Heart left ventricle (tissue), 16 donors: ENCODE measurements at places on chromosomes 3 and 15. TPM values are rescaled to one million over a fixed set of nuclear protein-coding genes. Genes with fewer than 3 reads are reported as not detected.

- DNase-seq, result no peak
Measured at GRCh38 chr3:162072656-162073164, 576.1 kb downstream of the OTOL1 start.

DNA sequence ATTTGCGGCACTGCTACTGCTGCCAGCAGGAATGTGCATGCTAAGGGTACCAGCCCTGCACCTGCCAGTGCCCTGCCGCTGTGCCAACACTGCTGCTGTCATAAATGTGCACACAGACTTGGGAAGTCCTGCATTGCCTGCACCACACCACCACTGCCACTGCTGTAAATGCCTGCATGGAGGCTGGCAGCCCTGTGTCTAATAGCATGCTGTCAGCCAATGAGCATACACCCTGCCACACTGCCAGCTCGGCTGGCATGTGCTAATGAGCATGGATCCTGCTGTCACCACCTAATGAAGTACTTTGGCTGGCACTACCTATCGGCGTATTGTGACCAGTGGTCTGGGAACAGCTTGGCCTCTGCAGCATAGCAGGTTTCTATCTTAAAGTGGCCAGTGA, 981.8 kb upstream of the GBE1 start:
- no peak for DNase-seq

- DNase-seq, result no peak
Measured at GRCh38 chr3:13473020-13473419, 7.1 kb upstream of the HDAC11 start.

DNA sequence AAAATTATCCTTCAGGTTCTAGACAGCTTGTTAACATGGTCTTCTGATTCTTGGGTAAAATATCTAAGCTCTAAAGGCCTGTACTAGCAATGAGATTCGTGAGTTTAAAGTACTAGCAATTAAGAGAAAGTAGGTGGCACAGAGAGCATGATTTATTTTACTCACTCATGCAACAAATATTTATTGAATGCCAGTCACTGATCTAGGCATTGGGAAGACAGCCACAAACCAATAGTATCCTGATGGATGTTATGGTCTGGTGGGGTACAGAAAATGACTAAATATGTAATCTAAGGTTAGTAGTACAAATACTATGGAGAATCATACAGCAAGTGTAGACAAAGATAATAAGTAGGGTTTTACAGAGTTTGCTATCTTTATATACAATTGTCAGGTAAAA, 751.3 kb downstream of the ZNF385D start:
- no peak for DNase-seq

DNA sequence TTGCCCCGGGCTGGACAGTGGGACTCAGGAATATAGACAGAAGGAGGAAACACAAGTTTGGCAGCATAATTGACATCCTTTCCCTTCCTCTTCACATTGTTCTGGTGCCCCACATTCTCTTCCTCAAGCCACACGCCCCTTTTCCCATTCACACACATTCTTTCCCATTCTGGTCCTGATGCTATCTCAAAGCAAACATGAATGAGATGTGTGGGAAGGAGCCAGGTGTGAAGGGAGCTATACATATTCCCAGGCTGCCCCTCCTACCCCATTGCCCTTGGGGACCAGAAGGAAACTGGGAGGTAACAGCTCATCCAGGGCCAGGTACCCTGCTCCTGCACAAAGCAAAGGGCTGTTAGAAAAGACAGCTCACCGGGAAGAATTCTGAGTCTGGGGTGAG, 23.4 kb upstream of the CLK3 start:
- no peak for DNase-seq

DNA sequence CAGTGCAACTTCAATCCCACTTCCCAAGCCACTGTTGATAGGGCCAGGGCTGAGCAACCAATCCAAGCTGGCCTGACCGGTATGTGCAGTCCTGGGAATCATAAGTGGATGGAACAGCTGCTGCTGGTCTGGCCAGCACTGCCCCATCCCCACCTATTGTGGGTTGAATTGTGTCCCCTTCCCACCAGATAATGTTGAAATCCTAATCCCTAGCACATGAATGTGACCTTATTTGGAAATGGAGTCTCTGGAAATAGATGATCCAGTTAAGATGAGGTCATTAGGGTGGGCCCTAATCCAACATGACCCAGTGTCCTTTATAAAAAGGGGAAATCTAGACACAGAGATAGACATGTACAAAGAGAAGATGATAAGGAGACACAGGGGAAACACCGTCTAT, 13.7 kb upstream of the PDIA5 start:
- no peak for DNase-seq

- DNase-seq, result no peak
Measured at GRCh38 chr15:68158046-68158628, 47.0 kb downstream of the CALML4 start.

DNA sequence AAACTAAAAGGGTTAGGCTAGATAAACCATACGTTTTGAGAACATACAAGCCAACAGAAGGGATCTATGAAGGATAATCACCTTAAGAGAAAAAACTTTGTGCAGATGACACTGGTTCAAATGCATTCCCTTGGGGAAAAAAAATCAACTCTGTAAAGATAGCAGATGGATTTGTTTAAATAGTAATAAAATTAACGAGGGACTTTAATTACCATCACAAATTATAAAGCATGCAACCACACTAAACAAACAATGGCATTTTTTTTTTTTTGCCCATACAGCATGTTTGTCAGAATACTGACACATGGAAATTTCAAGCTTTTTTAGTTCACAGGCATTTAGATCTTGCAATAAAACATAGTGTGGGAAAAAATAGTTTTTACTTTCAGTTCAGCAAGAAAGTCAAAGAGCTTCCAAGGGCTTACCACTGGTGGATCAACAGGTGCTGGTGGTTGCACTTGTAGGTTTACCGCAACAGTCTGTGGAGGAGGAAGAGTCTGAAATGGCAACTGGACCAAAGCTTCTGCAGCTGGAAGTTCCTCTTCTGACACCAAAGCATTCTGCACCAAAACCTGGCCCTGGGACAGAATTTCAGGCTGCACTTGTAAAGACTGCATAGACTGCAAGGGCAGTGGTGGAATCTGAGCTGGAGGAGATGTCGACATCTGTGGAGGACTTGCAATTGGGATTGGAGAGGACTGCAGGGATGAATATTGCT, 53.1 kb downstream of the PHC3 start:
- no peak for DNase-seq

DNA sequence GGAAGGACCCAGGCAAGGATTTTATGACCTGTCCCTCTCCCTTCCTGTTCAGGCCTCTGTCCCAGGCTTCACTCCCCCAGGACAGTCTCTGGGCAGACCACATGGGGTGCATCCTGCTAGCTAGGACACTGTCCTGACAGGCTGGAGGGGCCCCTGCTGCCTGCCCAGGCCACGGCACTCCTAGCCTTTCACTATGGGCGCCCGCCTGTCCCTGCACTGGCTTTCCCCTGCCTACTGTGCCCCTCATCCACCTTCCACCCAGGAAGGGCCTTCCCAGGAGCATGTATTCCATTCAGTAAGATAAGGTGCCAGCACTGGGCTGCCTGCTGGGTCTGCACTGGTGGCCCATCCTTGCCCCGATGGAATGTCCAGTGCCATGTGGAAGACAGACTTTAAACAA, 145.3 kb downstream of the DNAJB8 start:
- DNase-seq, result no peak

GRCh38 chr3:123083383-123084124, 16.7 kb downstream of the PDIA5 start:
- no peak for DNase-seq

GRCh38 chr15:68683026-68683425, 104.2 kb downstream of the CORO2B start:
- no peak for DNase-seq

GRCh38 chr15:63526401-63526800, 22.0 kb downstream of the USP3 start:
- no peak for DNase-seq

DNA sequence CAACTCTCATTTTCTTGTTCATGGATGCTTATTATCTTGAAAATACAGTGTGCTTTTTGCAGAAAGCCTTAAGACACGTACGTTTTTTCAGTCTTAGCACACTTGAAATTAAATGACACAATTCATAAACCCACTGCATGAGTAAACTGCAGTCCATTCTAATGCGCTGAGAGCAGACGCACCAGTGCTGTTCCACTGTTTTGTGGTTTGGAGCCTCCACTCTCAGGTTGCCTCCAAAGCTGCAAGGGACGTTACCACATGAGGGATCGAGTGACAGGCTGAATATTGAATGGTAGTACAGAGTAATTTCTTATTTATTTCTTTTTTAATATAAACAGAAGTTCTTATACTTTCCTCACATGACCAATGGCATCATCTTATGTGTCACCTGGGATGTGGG, 12.3 kb downstream of the IQCH start:
- no peak for DNase-seq

GRCh38 chr3:117217760-117218316, 508.3 kb downstream of the TUSC7 start:
- DNase-seq, result no peak

DNA sequence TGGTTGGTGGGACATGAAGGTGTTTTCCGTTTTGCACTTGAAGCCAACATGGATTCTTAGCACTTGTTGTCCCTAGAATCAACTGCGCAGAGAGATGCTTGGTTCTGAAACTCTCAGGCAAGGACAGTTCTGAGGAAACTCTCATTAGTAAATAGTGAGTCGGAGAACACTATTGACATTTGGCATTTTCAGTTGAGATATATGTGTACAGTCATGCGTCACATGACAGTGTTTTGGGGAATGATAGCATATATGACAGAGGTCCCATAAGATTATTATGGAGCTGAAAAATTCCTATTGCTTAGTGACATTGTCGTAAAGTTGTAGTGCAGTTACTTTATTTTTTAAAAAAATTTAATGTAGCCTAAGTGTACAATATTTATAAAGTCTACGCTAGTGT, 5.8 kb downstream of the APBA2 start:
- DNase-seq, result no peak

GRCh38 chr3:59257506-59257905, 207.7 kb upstream of the CFAP20DC start:
- no peak for DNase-seq

DNA sequence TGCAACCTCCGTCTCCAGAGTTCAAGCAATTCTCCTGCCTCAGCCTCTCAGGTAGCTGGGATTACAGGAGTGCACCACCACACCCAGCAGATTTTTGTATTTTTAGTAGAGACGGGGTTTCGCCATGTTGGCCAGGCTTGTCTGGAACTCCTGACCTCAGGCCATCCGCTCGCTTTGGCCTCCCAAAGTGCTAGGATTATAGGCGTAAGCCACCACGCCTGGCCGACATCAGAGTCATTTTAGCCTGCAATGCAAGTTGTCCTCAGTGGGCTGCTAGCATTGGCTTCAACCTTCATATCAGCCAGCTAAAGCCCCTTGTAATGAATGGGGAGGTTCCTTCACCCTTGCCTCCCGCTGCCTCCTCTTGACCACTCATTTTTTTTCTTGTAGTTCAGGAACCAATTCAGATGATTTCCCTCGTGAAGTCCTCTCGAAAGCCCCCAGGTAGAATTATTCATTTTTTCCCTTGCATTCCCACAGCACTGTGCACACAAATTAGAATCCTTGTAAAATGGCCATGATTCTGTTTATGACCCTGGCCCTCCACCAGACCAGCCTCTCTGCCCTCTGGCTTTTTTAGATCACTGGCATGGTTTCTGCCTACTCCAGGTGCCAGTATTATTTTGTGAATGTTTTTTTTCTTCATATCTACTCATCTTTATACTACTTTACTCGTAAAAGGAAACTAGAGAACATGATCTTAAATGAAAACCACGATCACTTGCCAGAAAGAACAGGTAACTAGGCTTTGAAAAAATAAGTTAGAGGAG, 29.1 kb downstream of the FLNB start:
- no peak for DNase-seq

DNA sequence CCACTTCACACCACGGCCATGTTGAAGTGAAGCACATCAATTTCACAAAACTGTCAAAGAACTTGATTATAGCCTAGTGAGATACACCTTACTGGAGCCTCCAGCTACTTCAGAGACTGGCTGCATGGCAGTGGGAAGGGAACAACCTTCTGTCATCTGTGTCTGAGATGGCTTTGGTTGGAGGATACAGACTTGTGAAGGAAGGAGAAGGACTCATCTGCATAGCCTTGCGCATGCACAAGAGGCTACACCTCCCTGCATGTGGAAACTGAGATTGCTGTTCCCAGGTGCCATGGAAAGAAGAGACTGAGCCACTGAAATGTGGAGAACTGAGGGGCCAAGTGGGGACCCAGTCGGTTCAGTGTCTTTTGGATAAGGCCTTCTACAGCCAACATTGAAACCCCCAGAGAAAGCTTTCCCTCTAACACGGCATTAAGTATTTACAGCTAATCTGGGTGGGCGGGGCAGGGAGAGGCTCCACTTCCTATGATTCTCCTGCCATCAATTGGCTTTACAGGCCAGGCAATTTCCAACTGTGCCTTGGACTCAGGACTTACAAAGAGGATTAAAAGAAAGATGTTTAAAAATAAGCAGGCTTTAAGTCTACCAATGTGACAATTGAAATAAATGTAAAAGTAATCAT, 58.8 kb downstream of the IL16 start:
- DNase-seq, result no peak

GRCh38 chr15:25930931-25931330, 67.8 kb upstream of the ATP10A start:
- no peak for DNase-seq

- DNase-seq, result no peak
Measured at GRCh38 chr3:117133066-117133465, 423.5 kb downstream of the TUSC7 start.

GRCh38 chr15:70127770-70128413, 30.2 kb upstream of the TLE3 start:
- no peak for DNase-seq

DNA sequence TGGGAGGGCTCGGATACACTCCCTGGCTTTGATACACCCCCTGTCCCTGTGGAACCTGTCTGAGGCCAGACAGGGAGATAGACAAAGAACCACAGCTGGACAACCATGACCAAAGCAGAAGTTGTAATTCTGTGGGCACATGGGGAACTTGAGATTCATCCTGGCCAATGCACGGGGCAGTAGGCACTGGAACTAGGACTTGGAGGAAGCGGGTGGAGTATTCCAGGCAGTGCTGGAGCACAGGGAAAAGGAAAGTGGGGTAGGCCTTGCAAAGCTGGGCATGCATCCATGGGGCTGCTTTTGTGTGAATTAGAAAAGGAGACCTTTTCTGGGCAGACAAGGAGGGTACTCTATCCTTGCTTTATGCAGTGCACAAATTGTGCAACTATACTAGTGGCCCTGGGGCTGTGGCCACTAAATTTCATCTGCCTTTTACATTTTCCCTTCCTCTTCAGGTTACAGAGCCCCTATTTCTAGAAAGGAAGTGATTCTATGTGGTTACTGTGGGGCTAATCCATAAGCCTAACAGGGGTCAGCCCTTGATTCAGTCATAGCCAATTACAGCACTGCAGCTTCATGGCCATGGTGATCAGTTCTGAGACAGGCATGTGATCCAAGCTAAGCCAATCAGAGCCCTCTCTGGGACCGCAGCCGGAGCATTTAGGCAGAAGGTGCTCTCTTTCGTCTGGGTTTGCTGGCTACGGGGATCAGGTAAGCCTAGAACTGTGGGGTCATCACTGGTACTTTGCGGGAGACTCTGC, 21.0 kb downstream of the CRABP1 start:
- DNase-seq, result no peak

The IGDCC3 gene
- not detected for polyA plus RNA-seq

The GRAMD2A gene
- 0.03 TPM for polyA plus RNA-seq

The ZPLD1 gene
- not detected for polyA plus RNA-seq

The MNS1 gene
- polyA plus RNA-seq, result 0.46 TPM

The CADM2 gene
- polyA plus RNA-seq, result 0.42 TPM

The CD200 gene
- polyA plus RNA-seq, result 0.38 TPM

The ARHGAP31 gene
- 28.6 TPM for polyA plus RNA-seq

The DPPA2 gene
- polyA plus RNA-seq, result not detected

The IL1RAP gene
- 1.6 TPM for polyA plus RNA-seq

The CPNE4 gene
- 22.2 TPM for polyA plus RNA-seq

The TRIM42 gene
- polyA plus RNA-seq, result not detected

The GOLGA6L7 gene
- polyA plus RNA-seq, result not detected
